ENCODE measurements at places on chromosomes 7 and 10. TPM values are rescaled to one million over a fixed set of nuclear protein-coding genes. Genes with fewer than 3 reads are reported as not detected.

The FKBP9 gene
- 0.79 TPM for total RNA-seq

The CALHM3 gene
- total RNA-seq, result not detected

The GPC2 gene
- 4.1 TPM for total RNA-seq

The SUN3 gene
- total RNA-seq, result not detected

The CFAP70 gene
- 0.37 TPM for total RNA-seq

The GNGT1 gene
- total RNA-seq, result not detected

The OR2A42 gene
- not detected for total RNA-seq

The DNAAF5 gene
- total RNA-seq, result 52.3 TPM

The CTTNBP2 gene
- total RNA-seq, result 0.08 TPM

The MMRN2 gene
- total RNA-seq, result not detected

The CCDC7 gene
- 8.8 TPM for total RNA-seq

The NKX1-2 gene
- total RNA-seq, result not detected

The GCK gene
- 1.3 TPM for total RNA-seq

The SPDYE5 gene
- total RNA-seq, result not detected

The GHRHR gene
- total RNA-seq, result not detected

The TET1 gene
- 0.24 TPM for total RNA-seq

The TUBAL3 gene
- not detected for total RNA-seq

The CREB5 gene
- 0.68 TPM for total RNA-seq

The CALN1 gene
- 0.10 TPM for total RNA-seq

The MINDY3 gene
- total RNA-seq, result 17.6 TPM

The STEAP1 gene
- total RNA-seq, result not detected

The ASB15 gene
- not detected for total RNA-seq

The C10orf71 gene
- total RNA-seq, result not detected

The ETV1 gene
- 0.11 TPM for total RNA-seq

The RAMP3 gene
- total RNA-seq, result not detected

The HIPK2 gene
- total RNA-seq, result 26.1 TPM

The LRRD1 gene
- total RNA-seq, result not detected

The PPP1R9A gene
- 0.08 TPM for total RNA-seq

The PKD2L1 gene
- total RNA-seq, result not detected

The SHH gene
- not detected for total RNA-seq

The HOXA4 gene
- total RNA-seq, result not detected

The PTPN20 gene
- total RNA-seq, result 0.78 TPM

The MINDY4 gene
- 1.7 TPM for total RNA-seq

The CLCN1 gene
- not detected for total RNA-seq

The HOXA3 gene
- not detected for total RNA-seq

The FGL2 gene
- 0.37 TPM for total RNA-seq

The NCAPG2 gene
- total RNA-seq, result 19.7 TPM

The OGDHL gene
- 0.30 TPM for total RNA-seq

The PCLO gene
- not detected for total RNA-seq

The CEP55 gene
- total RNA-seq, result 8.2 TPM

The DNMBP gene
- 1.0 TPM for total RNA-seq

The SCIN gene
- 0.08 TPM for total RNA-seq

The ASZ1 gene
- not detected for total RNA-seq

The ADRA2A gene
- 0.05 TPM for total RNA-seq

The NEUROG3 gene
- total RNA-seq, result not detected

The CPA2 gene
- total RNA-seq, result 1.5 TPM

The ADAM8 gene
- total RNA-seq, result 70.7 TPM

The CHST3 gene
- 2.0 TPM for total RNA-seq

The FXYD4 gene
- total RNA-seq, result not detected

The OR6B1 gene
- total RNA-seq, result not detected

The NEUROD6 gene
- not detected for total RNA-seq

Measured in activated T-cell treated with anti-CD3 and anti-CD28 coated beads, Interleukin-2, amount 50 U/mL, for 4 hours (primary cell).